NCI-H1436 treated with DMSO at 0.1 percent for 48 hours (cell line): ENCODE measurements at places on chromosomes 16 and 17.

DNA sequence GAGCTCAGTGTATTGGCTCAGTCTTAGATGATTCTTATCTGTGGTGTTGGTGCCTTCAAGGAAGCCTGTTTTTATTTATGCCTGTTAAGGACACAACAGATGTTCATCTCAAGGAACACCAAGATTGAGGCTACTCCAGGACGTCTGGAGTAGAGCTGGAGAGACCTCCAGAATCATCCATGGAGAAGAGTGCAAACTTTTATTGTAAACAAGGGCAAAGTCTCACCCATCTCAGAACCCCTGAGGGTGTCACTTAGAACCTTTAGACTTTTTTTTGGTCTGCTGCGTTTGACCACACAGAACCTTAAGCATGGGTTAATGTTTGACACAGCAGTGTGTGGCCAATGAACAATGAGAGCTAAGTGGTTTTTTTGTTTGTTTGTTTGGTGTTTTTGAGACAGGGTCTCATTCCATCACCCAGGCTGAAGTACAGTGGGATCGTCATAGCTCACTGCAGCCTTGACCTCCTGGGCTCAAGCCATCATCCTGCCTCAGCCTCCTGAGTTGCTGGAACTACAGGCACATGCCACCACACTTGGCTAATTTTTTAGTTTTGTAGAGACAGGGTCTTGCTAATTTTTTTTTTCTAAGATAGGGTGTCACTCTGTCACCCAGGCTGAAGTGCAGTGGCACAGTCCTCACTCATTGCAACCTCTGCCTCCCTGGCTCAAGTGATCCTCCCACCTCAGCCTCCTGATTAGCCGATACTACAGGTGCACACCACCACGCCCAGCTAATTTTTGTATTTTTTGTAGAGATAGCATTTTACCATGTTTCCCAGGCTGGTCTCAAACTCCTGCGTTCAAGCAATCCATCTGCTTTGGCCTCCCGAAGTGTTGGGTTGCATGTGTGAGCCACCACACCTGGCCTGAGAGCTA lies 16.3 kb downstream of the SLC47A1 start:
- no peak for DNase-seq

DNA sequence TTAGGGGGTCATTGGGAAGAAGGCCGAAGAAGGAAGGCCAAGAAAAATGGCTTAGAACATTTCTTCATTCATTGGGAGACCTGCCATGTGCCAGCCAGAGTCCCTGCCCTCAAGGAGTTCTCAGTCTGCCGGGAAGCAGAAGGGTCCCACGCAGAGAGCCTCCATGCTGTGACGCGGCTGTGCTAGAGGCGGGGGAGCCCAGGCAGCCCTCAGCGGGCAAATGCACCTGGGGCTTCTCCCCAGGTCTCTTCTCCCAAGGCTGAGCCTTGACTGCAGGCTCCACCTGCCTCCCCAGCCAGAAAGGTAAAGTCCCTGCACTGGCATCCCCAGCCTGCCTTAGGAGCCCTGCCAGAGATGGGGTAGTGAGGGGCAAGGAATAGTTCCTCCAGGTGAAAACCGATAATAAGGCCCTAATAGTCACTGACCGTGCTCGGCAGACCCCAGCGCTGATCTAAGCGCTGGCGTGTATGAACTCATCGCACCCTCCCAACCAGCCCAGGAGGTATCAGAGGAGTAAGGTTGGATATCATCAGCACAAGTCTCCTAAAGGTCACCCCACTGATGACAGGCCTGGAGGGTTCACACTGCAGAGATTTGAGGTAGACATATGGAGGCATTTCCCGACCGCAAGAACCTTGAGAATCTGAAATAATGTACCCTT lies 6.0 kb upstream of the CDR2L start:
- DNase-seq = no peak

DNA sequence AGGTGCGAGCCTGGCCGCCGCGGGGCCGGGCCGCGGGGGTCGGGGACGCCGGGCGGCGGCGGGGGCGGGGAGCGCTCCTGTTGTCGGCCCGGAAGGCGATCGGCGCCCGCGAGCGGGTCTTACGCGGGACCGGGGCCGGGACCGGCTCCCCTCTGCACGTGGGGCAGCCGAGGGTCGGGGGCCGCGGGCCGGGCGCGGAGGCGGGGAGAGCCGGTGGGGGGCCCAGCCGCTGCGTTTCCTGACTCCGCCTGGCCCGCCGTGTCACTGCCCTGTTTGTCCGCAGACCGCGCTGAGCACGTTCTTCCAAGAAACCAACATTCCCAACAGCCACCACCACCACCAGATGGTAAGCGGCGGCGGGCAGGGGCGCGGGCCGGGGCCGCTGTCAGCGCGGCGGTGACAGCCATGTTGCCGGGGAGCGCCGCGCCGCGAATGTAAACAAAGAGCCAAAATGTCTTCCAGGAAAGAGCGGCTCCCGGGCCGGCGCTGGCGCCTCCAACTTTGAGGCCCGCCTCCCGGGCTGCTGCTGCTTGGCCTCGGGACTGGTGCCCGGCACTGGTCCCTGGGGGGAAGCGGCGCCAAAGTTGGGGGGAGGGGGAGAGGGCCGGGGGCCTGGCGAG lies 586 bp downstream of the UBALD2 start:
- no peak for DNase-seq

DNA sequence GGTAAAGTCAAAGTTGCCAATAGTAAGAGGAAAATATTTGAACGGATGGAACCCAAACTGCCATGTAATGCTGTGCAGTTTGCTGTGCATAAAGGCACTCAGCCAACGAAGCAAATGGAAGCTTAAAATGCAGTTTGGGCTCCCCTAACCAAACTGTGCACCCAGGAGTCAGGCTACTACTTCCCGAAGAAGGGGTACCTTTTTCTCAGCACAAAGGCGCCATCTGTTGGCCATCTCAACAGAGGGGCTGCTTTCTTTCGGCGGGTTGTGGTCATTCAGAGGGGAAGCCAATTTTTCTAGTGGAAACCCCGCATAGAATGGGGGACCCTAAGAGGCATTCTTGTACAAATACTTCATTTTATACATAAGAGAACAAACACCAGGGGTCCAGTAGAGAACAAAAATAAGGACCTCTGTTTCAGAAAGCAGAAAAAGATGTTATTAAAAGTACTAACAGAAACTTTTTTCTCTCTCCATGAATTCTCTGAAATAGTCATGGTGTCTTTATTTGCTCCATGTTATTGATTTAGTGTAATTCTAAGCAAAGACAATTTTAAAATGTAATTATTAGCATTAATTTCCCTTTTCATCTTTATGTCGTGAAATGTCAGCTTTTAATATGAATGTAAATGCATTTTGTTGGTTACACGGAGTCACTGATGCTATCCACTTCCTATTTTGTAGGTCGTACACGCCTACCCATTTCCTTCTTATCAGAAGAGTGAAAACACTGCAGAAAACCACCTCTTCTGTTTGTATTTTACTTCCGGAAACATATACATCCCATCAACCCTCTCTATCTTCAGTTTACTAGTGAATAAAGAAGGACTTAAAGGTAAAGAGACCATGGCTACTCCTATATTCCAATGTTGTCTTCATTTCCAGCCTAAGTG lies 453.3 kb downstream of the KCNJ2 start:
- no peak for DNase-seq

GRCh38 chr17:81176666-81177065 lies 10.6 kb upstream of the AATK start:
- DNase-seq = no peak

GRCh38 chr16:85265161-85265784 lies 153.0 kb upstream of the CIBAR2 start:
- DNase-seq = no peak

GRCh38 chr17:9817086-9817485 lies 4.8 kb downstream of the GSG1L2 start:
- DNase-seq = no peak

DNA sequence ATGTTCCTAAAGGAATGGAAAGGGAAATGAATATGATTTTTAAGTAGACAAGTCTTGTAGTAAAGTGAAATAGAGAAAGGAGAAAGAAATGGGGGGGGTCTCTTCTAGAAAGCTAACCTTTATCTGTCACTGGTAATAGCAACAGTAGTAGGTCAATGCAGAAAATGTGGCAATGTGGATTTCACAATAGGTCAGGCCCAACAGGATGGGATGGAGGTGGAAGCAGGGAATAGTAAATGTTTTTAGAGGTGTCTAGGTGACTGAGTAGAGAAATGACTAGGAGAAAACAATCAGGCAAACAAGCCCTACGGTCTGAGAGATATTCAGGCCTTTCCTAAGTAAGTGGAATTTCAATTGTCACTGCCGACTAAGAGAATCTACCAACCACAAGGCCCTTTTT lies 6.0 kb upstream of the RSKR start:
- no peak for DNase-seq

DNA sequence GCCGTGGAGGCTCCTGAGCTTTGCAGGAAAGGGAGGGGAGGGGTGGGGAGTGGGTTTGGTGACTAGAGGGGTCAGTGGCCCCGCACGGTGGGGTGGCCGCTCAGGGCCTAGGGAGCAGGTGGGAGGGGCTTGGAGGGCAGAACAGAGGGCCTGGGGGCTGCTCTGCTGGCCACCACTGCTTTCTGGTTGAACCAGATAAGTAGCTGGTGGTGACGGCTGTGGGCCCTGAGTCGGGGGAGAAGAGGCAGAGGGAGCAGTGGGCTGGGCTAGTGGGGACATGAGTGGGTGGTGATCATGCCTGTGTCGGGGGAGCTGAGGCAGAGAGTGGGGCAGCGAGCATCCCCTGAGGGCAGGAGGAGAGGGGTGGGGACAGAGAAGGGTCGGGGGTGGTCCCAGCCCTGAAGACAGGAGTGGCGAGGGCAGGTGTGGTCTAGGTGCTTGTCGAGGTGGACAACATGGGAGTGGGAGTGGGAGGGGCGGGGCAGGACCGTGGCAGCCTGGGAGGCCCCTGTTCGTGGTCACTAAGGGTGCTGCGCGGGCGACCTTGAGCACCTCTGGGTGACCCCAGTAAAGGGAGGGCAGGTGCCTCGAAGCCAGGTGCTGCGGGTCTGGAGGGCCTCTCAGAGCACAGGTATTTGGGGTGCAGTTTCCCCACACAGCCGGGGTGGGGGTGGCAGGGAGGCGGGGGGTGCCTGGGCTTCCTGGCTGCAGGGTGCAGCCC lies 6.3 kb upstream of the CD7 start:
- no peak for DNase-seq

GRCh38 chr16:66481943-66482390 lies 54.9 kb downstream of the BEAN1 start:
- no peak for DNase-seq

- DNase-seq = no peak
Measured at GRCh38 chr17:50837286-50837979, 2.0 kb downstream of the WFIKKN2 start.

DNA sequence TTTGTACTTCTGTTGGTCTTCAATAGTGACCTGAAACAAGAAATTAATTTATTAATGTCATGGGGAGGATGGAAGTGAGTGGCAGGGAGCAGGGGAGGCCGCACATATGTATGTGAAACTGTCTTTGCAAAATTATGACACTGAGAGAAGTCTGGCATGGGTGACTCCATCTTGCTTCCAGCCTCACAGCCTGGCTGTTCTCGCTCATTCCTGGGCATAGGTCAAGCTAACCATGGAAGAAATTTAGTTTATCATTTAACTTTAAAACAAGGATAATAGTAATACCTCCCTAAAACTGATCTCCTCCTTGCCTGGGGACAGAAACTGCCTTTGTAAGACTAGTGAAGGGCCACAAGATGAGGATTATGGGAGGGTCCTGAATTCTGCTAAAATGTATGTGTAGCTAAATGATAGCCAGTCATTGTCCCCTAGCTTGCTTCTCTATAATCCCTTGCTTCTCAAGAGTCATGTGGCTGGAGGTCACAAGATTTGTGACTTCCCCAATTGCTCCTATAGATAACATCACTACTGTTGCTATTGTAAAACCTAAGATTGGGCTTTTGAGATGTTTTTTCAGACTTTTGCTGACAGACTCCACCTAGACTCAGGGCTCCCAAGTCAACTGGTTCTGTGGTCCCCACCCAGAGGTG lies 126.0 kb downstream of the HS3ST3A1 start:
- DNase-seq = no peak

DNA sequence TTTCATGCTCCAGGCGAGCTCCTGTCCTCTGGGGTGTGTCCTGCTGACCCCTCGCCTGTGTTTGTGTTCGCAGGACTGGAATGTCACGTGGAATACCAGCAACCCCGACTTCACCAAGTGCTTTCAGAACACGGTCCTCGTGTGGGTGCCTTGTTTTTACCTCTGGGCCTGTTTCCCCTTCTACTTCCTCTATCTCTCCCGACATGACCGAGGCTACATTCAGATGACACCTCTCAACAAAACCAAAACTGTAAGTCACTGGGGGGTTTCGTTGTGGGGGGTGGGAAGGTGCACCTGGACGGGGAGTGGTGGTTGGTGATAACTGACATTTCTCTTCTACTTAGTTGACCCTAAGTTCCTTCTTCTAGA lies 58.3 kb downstream of the ABCC1 start:
- DNase-seq = no peak

- DNase-seq = no peak
Measured at GRCh38 chr16:86707581-86707980, 129.2 kb downstream of the FOXL1 start.

GRCh38 chr16:10579575-10579964 lies 828 bp downstream of the EMP2 start:
- DNase-seq = no peak

DNA sequence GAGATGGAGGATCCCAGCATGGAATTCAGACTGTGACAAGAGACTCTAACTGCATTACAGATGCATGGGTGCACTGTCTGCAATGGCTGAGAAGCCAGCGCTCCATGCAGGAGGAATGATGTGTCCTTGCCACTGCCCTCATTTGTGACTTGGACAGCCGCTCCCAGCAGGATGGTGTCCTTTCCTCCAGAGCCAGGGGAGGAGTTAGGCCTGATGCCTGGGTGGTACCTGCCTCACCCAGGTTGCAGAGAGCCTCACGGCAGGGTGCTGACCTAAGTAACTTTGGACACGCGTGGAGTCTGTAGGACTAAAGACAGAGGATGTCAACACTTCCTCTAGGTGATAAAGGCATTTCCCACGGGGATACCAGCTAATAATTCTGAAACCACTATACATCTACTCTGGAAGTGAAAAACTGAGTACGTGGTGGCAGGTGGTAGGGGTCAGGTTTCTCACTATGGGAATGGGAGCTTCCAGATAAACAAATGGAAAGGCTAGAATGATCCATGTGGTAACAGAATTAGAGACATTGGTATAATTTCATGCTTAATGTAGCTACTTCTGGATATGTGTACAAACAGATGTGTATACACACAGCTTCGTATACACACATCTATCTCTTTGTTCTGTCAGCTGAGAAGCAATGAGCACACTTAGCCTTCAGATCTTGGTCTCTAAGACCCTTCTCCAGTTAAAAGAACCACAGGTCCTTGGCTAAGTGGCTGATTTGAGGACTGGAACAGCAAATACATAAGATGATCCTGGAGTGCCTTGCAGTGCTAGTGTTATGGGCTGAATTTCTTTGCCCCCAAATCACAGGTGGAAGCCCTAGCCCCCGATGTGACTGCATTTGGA lies 13.7 kb upstream of the CSNK1D start:
- DNase-seq = no peak

- no peak for DNase-seq
Measured at GRCh38 chr16:88331989-88332920, 50.5 kb upstream of the ZNF469 start.

GRCh38 chr17:37483311-37484039 lies 6.2 kb upstream of the DUSP14 start:
- DNase-seq = no peak

DNA sequence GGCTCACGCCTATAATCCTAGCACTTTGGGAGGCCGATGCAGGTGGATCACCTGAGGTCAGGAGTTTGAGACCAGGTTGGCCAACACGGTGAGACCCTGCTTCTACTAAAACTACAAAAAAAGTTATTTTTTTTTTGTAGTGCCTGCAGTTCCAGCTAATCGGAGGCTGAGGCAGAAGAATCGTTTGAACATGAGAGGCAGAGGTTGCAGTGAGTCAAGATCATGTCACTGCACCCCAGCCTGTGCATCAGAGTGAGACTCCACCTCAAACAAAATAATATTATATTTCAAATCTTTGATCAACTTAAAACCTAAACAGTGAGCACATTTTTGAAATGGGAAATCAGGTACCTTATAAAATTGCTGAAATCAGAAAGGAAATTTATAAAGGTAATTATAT lies 36.5 kb downstream of the NCOR1 start:
- no peak for DNase-seq
